ENCODE measurements at places on chromosomes 13 and 19. TPM values are rescaled to one million over a fixed set of nuclear protein-coding genes. Genes with fewer than 3 reads are reported as not detected.
A peak's percentile ranks its signal among the peaks of the same experiment; 100 is the strongest.

DNA sequence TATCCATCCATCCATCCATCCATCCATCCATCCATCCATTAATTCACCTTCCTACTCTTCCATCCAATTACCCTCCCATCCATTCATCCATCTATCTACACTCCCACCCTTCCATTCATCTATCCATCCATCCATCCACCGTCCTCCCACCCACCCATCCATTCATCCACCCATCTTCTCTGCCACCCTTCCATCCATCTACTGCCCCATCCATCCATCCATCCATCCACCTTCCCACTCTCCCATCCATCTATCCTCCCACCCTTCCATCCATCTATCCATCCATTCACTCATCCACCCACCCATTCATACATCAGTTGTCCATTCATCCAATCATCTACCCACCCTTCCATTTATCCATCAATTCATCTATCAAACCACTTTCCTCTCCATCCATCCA lies 54.3 kb downstream of the NWD1 start:
- H3K27me3 ChIP-seq = peaks cover 27% of the 10 kb centered on the region
- H3K27ac ChIP-seq = no peak overlapping the region
- no peak overlapping the region for H3K4me3 ChIP-seq
- H3K36me3 ChIP-seq = no peaks in the 10 kb centered on the region
- H3K4me1 ChIP-seq = no peaks in the 10 kb centered on the region

- H3K36me3 ChIP-seq = no peaks in the 10 kb centered on the region
- H3K4me3 ChIP-seq = peak overlapping the region; percentile 44
- peaks cover 15% of the 10 kb centered on the region for H3K4me1 ChIP-seq
- no peak for DNase-seq
- H3K27me3 ChIP-seq = peaks cover 8% of the 10 kb centered on the region
- H3K27ac ChIP-seq = no peak overlapping the region
Observed at GRCh38 chr13:33610438-33611120, 207.4 kb upstream of the RFC3 start.

DNA sequence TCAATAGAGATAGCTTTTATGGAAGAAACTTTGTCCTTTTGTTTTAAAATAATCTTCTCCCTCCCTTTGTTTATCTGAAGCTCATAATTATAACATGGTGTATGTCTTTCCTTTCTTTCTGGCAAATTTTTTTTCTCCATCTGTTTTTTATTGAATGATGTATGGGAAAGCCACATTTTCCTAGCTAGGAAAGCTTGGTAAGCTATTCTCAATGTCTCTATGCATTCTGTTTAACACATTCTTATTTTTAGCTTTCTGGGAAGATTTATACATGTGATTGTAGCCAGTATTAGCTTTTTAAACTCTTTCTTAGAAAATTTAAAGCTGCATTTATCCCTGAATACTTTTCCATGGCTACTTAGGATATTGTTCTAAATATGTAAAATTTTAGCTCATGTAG lies 124.9 kb upstream of the CSNK1A1L start:
- H3K4me1 ChIP-seq = no peaks in the 10 kb centered on the region
- DNase-seq = no peak
- H3K27me3 ChIP-seq = no peaks in the 10 kb centered on the region
- no peak overlapping the region for H3K4me3 ChIP-seq
- no peak overlapping the region for H3K27ac ChIP-seq

DNA sequence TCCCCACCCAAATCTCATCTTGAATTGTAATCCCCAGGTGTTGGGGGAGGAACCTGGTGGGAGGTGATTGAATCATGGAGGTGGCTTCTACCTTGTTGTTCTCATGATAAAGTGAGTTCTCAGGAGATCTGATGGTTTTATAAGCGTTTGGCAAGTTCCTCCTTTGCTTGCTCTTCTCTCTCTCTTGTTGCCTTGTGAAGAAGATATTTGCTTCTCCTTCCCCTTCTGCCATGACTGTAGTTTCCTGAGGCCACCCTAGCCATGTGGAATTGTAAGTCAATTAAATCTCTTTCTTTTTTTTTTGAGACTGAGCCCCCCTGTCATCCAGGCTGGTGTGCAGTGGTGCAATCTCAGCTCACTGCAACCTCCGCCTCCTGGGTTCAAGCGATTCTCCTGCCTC lies 34.4 kb downstream of the VSTM1 start:
- no peak overlapping the region for H3K4me3 ChIP-seq
- H3K4me1 ChIP-seq = no peaks in the 10 kb centered on the region
- no peak overlapping the region for H3K27ac ChIP-seq

DNA sequence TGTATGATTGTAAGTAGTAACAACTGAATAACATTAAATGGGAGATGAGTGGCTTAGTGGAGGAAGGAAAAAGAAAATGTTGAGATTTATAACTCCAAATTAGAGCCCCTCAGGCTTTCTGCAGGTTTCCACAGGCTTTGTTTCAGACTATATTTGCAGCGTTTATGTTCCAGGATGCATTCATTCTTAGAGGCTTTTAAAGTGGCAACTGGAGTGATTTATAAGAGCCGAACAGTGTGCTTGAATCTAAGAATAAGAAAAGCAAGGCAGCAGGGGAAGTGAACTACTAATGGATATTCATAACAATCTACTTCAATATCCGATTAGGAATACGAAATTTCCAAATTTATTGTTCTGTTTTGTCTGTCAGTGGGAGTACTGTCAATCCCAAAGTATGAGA lies 91.0 kb downstream of the UFM1 start:
- H3K27ac ChIP-seq = no peak overlapping the region
- no peak for DNase-seq
- H3K4me3 ChIP-seq = no peak overlapping the region
- H3K27me3 ChIP-seq = no peaks in the 10 kb centered on the region

- H3K4me1 ChIP-seq = peaks cover 12% of the 10 kb centered on the region
- H3K36me3 ChIP-seq = no peaks in the 10 kb centered on the region
- peaks cover 15% of the 10 kb centered on the region for H3K27me3 ChIP-seq
- DNase-seq = no peak
Observed at GRCh38 chr13:31073859-31074718, 87.6 kb downstream of the HSPH1 start.

DNA sequence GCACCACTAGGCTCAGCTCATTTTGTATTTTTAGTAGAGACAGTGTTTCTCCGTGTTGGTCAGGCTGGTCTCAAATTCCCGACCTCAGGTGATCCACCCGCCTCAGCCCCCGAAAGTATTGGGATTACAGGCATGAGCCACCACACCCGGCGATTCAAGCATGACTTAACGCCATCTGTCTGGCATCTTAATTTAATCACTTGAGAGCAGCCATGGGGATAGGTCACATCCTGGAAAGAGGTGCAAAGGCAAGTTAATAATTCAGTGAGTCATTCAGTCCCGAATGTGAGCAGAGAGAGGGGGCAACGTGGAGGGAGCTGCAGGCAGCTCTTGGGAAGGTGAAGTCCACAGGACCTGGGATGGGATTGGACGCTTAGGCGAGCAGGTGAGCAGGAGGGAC lies 31.7 kb upstream of the USP29 start:
- H3K36me3 ChIP-seq = no peaks in the 10 kb centered on the region
- H3K4me3 ChIP-seq = no peak overlapping the region
- no peaks in the 10 kb centered on the region for H3K27me3 ChIP-seq
- H3K27ac ChIP-seq = no peak overlapping the region
- no peak for DNase-seq

DNA sequence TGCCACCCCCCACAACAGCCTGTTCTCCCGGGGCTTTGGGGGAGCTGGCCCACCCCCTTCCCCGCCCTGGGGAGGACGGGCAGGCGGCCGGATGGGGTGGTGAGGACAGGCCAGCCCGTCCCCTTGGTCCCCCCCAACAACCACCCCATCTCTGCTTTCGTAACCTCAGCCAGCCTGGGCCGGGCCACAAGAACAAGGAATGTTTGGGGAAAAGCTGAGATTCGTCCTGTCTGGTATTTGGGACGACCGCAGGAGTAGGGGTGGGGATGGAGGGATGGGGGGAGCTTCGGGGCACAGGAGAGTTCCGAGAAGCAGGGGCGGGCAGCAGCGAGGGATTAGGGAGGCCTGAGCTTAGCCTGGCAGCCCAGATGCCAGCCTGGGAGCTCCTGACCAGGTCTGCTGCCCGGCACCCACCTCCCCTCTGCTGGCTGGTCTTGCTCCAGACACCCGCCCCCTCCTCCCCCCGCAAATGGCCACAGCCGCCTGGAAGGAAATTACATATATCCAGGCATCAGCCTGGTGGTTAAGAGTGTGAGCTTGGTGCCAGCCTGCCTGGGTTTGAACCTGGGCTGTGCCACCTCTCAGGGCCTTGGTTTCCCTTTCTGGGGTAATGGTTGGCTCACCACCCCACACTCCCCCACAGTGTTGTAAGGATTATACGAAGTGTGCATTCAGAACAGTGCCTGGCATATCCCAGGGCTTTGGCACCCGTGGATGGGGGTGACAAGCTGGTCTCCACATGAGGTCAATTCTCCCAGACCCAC lies at the start of gene PODNL1:
Gene PODNL1, minus strand, starts transcription at position 117 of the 764 bp plus-strand sequence. CDS start 236 bp downstream, outside the sequence.
- no peak for DNase-seq
- H3K36me3 ChIP-seq = no peaks in the 10 kb centered on the region
- peaks cover 12% of the 10 kb centered on the region for H3K27me3 ChIP-seq
- peak within 1 kb of the TSS; percentile 45 for H3K4me3 ChIP-seq
- peaks cover 10% of the 10 kb centered on the region for H3K4me1 ChIP-seq
- H3K27ac ChIP-seq = no peak within 1 kb of the TSS

DNA sequence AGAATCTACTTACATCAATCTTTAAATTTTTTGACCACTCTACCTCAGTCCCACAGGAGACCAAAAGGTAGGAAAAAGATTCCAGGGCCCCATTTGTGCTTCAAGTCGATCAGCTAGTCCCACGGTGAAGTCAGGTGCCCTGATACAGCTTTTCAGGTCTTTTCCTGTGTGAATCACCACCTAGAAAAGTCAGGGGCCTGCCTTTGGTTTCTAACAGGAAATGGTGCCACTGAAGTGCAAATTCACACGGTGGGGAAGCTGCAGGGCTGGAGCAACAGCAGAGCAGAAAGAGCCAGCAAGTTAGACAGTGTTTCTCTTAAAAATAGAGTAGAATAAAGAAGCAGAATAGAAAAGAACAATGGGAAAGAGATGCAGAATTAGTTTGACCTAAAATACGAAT lies 107.5 kb downstream of the KLF12 start:
- peak overlapping the region; percentile 72 for H3K27ac ChIP-seq
- H3K27me3 ChIP-seq = no peaks in the 10 kb centered on the region
- H3K4me1 ChIP-seq = peaks cover 40% of the 10 kb centered on the region
- DNase-seq = no peak
- peak overlapping the region; percentile 30 for H3K4me3 ChIP-seq

DNA sequence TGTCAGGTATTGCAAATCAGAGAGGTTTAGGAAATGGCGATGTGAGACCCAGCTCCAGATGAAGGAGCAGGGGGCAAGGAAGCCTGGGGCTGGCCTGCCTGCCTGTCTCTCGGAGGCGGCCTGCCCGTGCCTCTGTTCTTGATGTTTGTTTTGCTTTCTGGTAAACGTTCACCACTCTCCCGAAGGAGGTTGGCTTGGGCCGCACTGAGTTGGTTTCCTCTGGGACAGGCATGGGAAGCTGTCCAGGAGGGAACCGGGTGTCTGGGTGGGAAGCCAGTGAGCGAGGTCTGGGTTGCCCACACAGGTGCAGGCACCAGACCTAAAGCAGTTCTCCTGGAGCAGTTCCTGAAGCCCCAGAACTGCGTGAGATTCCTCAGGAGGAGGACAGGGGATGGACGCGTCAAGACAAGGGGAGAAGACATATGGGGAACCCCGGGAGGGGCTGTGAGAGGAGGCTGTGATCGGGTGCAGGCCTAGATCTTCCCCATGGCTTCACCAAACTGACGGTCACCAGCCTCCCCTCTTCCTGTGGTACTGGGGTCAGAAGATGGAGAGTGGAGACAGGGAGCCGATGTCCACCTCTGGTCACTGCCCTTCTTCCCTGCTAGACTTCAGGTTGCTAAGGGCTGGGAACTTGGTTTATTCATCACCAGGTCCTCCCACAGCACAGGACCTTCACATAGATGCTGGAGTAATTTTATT lies 15.2 kb downstream of the COL4A2 start:
- peaks cover 27% of the 10 kb centered on the region for H3K4me1 ChIP-seq
- H3K27me3 ChIP-seq = peaks cover 3% of the 10 kb centered on the region
- no peak overlapping the region for H3K27ac ChIP-seq
- H3K4me3 ChIP-seq = no peak overlapping the region
- H3K36me3 ChIP-seq = peaks cover 16% of the 10 kb centered on the region

- H3K4me3 ChIP-seq = no peak overlapping the region
- H3K27me3 ChIP-seq = no peaks in the 10 kb centered on the region
- H3K4me1 ChIP-seq = no peaks in the 10 kb centered on the region
- DNase-seq = no peak
Observed at GRCh38 chr13:60435762-60436374, 38.8 kb downstream of the TDRD3 start.

- peaks cover 4% of the 10 kb centered on the region for H3K4me1 ChIP-seq
- H3K4me3 ChIP-seq = no peak overlapping the region
- DNase-seq = no peak
- H3K27ac ChIP-seq = no peak overlapping the region
Observed at GRCh38 chr13:76745261-76746200, 140.7 kb downstream of the KCTD12 start.

GRCh38 chr13:31967155-31967554 lies 64.4 kb upstream of the FRY start:
- DNase-seq = no peak
- peaks cover 6% of the 10 kb centered on the region for H3K36me3 ChIP-seq
- H3K4me3 ChIP-seq = no peak overlapping the region
- H3K27ac ChIP-seq = no peak overlapping the region
- no peaks in the 10 kb centered on the region for H3K27me3 ChIP-seq

- H3K27me3 ChIP-seq = no peaks in the 10 kb centered on the region
- no peaks in the 10 kb centered on the region for H3K4me1 ChIP-seq
- no peak overlapping the region for H3K4me3 ChIP-seq
- no peak for DNase-seq
Observed at GRCh38 chr13:23928985-23929384, 31.7 kb upstream of the C1QTNF9B start.

GRCh38 chr19:33301144-33301899 lies 1.0 kb downstream of the CEBPA start:
- H3K4me1 ChIP-seq = peaks cover 13% of the 10 kb centered on the region
- H3K27me3 ChIP-seq = peaks cover 45% of the 10 kb centered on the region
- no peaks in the 10 kb centered on the region for H3K36me3 ChIP-seq
- no peak for DNase-seq
- H3K27ac ChIP-seq = no peak overlapping the region

- no peak overlapping the region for H3K27ac ChIP-seq
- H3K4me1 ChIP-seq = peaks cover 19% of the 10 kb centered on the region
- H3K36me3 ChIP-seq = peaks cover 4% of the 10 kb centered on the region
- no peak for DNase-seq
- H3K4me3 ChIP-seq = no peak overlapping the region
- H3K27me3 ChIP-seq = no peaks in the 10 kb centered on the region
Observed at GRCh38 chr13:41631296-41631965, 174.1 kb downstream of the RGCC start.

GRCh38 chr19:7534531-7535046 lies 928 bp upstream of the PNPLA6 start:
- peaks cover 4% of the 10 kb centered on the region for H3K4me1 ChIP-seq
- peak overlapping the region; percentile 94 for H3K27ac ChIP-seq
- H3K27me3 ChIP-seq = no peaks in the 10 kb centered on the region
- peaks cover 4% of the 10 kb centered on the region for H3K36me3 ChIP-seq

Gene NDUFA7
- 46.8 TPM for total RNA-seq

Gene METTL21C
- total RNA-seq = not detected

Gene ZNF573
- total RNA-seq = 8.9 TPM

Gene DAPK3
- total RNA-seq = 83.5 TPM

Gene ACP7
- total RNA-seq = 0.29 TPM

Gene TPP2
- 54.4 TPM for total RNA-seq

Gene OR7A5
- not detected for total RNA-seq

Gene BCL3
- 18.9 TPM for total RNA-seq

Gene CEACAM8
- not detected for total RNA-seq

Measured in type B pancreatic cell (in vitro differentiated cells).